ENCODE measurements at places on chromosomes 7 and 10.

DNA sequence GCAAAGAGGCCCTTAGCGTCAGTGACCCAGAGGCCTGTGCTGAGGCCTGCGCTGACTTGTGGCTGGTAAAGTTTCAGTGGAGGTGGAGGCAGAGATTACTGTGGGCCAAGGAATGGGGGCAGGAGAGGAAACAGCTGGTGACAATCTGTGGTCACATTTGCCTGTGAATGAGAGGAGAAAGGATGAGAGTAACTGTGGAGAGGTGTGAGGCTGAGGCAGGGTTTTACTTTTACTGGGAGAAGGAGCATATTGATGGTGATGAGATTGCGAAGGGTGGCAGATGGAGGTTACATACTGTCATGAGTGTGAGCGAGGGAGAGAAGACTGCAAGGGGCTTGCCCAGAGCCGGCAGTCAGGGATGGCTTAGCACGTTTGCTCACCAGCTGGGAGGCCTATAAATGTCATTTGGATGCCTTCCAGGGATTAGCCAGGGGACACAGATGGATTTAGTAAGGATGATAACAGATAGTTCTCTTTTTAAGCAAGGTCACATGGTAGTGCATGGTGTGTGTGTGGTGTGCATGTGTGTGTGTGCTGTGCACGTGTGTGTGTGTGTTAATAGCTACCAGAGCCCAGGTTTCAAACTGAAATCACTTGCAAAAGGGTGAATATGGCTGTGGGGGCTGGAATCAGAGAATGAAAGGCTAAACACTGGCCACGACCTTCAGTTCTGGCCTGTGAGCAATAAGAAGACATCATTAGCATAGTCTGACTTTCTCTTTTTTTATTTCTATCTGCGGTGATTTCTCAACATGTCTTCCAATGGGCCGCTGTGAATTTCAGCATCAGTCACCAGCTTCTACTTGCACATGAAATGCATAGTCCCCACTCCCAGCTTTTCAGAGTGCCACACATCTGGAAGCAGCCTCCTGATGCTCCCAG is 291.5 kb upstream of the ZNF32 start:
- DNase-seq = peak; percentile 14

GRCh38 chr10:58352956-58353610 is 18.3 kb downstream of the UBE2D1 start:
- DNase-seq = no peak

GRCh38 chr10:50541317-50541716 is 82.4 kb downstream of the SGMS1 start:
- DNase-seq = no peak

DNA sequence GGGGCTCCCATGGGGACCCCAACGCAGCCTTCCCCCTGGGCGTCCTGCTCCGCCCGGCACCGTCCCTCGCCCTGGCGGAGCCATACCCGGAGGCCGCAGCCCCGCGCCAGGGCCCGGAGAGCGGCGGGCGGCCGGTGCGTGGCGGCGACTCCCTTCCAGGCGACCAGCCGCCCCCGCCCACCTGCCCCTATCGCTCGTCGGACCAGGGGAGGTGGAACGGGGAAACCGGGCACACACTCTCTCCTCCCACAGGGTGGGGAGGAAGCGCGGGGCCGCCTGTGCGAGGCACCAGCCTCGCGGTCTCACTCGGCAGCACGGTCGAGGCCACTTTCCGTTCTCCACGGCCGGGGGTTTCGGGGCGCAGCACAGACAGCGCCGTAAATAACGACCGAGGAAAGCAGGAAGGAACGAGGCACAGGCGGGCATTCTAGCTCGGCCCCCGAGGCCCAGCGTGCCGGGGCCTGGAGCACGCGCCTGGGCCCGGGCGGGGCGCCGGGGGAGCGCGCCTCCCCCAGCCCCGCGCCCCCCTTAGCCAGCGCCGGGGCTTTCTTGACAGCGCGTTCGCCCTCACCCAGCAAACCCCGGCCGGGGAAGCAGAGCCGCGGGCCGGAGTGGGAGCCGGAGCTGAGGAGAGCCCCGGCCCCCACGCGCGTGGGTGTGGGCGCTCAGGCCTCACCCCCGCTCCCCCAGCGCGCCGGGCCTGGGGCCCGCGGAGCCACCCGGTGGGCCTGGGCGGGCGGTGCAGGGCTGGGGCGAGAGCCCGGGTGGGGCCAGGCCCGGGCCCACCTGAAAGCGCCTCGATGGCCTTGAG is 936 bp downstream of the IGF2BP3 start:
- DNase-seq = no peak
